SK-MEL-5 (cell line): ENCODE measurements at places on chromosomes 11 and 22. TPM values are rescaled to one million over a fixed set of nuclear protein-coding genes. Genes with fewer than 3 reads are reported as not detected.

DNA sequence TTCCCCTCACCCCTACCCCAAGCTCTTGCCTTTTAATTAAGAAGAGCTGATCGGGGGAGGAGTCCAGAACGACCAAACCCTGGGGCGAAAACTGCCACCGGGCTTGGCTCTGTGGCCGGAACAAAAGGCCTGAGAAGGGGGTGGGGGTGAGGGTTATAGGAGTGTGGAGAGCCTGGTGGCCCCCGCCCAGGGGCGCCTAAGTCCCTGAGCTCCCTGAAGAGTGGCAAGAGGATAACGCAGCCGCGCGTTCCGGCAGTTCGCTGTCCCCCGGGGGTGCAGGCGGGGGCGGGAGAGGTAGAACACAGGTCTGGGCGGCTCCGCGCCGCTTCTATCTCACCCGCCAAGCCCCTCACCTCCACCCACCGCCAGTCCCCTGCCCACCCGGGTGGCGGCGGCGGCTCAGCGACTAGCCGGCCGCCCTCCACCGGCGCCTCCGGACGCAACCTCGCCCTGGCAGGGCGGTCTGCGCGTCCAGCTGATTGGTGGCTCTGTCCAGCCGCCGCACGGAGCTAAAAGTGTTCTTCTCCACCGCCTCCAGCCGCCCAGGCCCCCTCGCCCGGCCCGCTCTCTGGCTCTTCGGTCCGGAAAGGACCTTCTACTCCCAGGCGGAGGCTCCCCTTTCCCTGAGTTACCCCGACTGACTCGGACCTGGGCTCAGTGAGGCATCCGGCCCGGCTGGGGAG, 18.7 kb upstream of the BDNF start:
- peak; percentile 19 for DNase-seq

DNA sequence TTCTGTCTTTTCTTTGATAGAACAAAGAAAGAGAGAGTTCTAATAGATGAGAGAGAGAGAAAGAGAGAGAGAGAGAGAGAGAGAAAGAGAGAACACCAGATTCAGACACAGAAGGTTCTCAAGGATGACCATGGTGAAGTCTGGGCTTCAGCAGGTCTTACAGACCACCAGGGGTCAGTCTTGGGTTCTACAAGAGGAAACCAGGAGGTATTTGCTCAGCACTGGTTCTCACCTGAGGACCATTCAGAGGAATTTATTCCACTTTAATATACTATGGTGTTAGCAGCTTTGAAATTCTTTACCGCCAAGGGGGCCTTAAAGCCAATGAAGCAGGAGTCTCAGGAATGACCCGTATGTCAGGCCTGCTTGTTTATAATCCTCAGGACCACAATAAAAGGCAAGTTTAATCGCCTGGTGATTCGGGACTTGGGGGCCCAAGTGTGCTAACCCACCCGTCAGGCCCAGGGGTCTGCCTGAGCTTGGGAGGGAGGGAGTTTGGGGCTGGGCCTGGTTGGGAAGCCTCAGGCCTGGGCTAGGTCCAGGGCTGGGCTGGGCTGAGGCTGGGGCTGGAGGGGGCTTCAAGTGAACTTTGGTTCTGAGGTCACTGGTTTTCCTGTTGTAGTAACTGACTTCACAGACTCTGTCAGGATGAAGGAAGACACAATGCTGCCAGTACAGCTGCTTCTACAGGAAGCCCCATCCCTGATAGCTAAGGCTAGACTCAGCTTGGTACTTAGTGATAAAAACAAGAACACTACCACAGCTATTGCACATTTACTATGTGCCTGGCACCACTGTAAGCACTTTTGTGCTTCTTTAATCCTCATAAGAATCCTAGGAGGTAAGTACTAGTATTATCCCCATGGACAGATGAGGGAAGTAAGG, 179.2 kb upstream of the ZBED5 start:
- peak; percentile 81 for DNase-seq

FOLR1 gene
- not detected in 2 replicates for total RNA-seq

DNA sequence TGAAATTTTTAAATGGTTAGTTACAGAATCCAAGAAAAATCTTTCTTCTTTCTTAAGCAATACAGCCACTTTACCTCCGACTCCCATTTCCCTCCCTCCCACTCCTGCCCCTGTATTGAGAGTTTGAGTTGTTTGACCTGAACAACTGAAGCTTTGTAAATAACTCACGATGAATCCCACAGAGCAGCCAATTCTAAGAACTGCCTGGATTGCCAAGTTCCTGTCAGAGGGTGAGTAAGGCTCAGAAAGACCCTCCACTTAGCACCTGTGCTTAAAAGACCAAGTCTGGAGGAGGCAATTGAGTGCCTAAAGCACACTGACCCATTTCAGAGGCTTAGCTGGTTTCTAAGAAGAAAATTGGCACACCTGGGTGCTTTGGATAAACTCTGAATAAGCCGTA, 158.5 kb downstream of the MSANTD4 start:
- peak; percentile 24 for DNase-seq

MYEOV gene
- total RNA-seq, result 0.11 TPM in 1 of 2 replicates, not detected in the other

DNA sequence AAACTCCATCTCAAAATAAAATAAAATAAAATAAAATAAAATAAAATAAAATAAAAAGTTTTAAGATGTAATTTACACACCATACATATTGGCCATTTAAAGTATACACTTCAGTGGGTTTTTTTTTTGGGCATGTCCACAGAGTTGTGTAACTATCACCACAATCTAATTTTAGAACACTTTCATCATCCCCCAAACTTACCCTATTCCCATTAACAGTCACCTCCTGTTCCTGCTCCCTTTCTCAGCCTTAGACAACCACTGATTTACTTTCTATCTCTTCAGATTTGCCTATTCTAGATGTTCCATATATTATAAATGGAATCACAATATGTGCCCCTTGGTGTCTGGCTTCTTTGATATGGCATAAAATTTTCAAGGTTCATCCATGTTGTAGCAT, 4.6 kb upstream of the ACER3 start:
- DNase-seq, result no peak

DNA sequence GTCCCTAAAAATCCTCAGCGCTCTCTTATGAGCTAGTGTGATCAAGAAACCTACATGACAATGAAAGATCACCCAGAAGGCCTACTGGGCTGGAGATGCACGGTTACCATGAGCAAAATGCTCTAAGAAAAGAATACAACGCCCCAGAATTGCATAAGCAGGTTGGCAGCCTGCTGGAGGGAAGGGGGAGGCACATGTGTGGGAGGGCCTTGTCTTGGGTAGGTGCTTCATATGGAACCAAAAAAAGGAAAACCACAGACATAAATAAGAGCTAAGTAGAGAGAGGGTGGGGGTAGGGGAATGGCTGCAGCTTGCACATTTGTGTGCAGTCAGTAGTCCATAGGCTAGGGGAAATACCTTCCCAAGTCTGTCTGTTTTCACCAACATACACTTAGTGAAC, 2.8 kb downstream of the SIAE start:
- no peak for DNase-seq

GRCh38 chr11:70036971-70037882, 40.9 kb upstream of the ANO1 start:
- no peak for DNase-seq
